Stimulated activated CD4-positive, alpha-beta T cell treated with anti-CD3 and anti-CD28 coated beads, TNF-alpha, amount 100 ng/mL, for 24 hours (primary cell): ENCODE measurements at places on chromosomes 5 and 9.
A peak's percentile ranks its signal among the peaks of the same experiment; 100 is the strongest.

DNA sequence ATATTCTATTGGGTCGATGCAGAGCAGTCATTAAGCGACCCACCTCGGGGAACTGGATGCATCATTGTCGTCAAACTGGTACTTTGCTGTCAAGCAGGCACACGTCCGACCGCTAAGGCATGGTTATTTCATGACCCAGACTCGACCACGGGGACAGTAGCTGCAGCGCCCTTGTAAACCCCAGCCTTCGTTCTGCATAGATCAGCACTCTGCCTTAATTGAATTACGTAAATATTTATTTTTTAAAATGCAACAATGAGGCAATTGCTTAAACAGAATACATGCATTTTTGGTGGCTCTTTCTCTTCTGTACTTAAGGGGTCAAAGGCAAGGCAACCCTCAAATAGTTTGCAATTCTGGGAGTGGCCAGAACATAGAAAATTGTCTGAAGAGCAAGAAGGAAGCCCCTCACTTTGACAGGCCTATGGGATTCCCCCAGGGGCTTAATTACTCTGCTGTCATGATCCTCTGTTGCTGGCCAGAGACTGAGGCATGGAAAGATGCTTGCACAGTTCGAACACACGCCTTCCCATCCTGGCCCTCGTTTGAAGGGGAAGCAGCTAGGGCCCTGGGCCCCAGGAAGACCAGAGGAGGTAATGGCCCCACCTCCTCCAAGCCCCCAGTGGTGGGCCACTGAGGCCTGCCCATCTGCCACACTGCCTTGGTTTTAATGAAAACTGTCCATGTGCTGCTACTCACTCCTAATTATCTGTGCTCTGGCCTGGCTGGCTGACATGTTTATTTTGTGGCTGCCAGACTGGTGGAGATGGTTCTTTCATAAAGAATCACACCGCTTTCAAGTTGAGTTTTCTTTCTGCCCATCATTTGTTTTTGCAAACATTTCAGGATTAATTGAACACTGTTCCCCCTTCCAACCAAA, 169.7 kb upstream of the MAST4 start:
- no peak for DNase-seq

DNA sequence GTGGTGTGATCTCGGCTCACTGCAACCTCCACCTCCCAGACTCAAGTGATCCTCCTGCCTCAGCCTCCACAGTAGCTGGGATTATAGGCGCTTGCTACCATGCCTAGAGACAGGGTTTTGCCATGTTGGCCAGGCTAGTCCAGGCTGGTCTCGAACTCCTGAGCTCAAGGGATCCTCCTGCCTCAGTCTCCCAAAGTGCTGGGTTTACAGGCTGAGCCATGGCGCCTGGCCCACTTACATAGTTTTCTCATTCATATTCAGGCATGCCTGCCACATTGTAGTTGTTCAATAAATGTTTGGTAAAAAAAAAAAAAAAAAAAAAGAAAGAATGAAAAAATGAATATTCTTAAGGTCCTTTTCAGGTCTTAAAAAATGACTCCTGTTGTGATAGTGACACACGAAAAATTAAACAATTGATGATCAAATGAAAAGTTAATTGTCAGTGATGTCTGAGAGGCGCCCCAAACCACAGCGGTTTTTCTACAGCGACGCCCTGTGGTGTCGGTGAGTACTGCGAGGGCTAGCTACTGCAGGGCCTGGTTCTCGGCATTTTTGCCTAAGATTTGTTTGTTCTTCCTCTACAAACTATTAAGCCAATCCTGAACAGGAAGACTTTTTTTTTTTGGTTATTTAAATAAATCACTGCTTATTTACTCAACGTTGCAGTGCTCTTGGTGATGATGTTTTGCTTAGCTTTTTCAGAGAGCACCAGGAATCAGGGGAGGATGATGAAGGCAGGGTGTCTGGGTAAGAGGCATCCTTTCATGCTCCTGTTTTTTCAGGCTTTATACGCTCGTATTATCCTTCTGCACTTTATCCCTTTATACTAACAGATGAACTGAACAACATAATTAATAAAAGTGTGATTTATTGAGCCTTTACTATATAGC, 67.0 kb upstream of the DPYSL3 start:
- DNase-seq, result peak; percentile 37

DNA sequence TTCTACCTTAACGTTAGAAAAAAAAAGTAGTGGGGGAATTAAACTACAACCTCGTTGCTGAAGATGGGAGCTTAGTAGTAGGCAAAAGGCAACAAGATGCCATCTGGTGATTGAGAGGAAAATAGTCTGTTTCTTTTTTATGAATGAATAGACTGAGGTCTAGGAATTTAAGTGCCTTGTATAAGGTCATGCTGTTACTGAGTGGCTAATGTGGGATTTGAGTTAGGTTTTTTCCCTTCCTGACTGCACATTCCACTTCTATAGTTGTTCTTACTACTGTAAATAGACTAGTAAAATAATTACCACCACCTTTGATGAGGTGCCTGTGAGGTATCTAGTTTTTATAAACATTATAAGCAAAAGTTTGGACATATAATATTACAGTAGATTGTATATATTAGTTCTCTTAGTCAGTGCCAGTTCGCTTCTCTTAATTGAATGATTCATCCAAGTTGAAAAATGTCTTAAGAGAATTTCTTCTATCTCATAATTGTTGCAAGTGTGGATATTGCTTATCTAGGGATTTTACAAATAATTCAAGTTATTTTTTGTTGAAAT, 19.1 kb downstream of the FSD1L start:
- no peak for DNase-seq

DNA sequence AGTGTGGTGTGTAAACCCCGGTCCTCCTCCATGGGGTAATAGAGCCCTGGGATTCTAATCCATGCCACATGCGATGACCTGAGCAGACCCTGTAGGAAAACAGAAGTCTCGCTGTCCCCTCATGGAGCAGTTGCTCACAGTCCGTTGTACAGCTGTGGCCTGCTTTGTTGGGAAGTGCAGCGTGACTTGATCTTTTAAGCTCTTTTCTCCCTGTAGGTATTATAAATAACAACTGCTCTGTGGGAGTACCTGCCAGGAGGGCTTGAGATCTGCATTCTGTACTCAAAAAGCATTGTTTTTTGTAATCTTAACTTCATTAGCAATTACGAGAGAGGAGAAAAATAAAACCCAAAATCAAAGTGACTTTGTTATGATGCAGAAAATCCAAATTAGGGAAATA, 17.3 kb downstream of the MEGF10 start:
- no peak for DNase-seq

DNA sequence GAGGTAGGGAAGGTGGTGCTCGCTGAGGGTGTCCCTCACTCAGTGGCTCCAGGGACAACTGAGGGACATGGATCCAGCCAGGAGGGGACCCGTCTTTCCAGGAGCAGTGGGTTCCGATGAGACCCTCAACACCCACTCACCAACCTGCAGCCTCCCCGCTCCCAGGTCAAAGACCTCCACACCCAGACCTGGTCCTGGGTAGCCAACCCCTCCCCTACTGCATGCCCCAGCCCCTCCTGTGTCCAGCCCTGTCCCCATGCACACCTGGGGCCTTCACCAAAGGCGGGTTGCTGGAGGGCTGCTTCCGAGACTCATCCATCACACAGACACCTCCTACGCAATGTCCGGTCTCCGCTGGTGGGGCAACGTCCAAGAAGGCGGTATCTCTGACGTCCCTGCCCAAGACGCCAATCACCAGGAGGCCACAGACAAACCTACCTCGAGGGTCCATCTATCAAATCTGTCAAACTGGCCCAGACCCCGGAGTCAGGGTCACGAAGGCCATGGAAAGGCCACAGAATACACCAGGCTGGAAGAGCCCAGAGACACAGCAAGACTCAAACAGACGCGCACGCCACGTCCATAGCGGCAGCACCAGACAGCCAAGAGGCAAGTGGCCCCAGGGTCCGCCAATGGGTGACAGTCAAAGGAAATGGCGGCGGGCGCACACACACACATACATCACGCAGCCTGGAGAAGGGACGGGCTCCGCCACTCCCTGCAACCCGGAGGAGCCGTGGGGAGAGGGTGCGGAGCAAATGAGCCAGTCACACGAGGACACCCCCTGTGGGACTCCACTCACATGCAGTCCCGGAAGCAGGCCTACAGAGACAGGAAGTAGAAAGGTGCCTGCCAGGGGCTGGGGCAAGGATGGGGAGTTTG, 10.8 kb downstream of the NACC2 start:
- DNase-seq, result no peak

GRCh38 chr9:136138566-136138965, 19.9 kb upstream of the TMEM250 start:
- DNase-seq, result no peak

DNA sequence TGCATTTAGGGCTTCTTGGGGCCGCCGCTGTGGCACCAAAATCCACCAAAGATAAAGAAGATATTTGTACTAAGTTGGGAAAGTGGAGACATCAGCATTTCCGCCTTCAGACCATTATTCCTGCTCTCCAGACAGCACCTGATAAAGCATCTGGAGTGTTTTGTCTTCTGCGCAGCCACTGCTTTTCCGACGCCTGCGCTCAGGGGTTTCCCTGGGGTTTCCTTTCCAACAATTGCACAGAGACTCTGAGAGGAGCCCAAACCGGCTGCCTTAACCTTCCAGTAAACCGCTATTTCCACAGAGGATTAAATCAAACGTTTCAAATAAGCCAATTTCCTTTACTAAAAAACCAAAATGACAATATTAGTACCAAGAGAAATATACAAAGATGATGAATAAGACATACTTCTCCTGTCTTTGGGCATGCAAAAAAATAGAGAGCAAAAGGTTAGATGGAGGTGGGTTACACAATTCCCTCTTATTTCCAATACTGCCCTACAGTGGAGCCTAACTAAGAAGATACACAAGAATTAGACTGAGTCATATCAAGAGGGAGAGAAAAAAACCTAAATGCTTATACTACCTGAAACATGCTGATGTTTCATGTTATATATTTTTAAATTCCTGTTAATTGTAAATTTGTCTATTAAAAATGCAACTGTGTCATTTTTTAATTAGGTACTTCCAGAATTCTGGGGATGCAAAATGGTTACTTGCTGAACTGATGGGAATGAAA, 98.4 kb downstream of the MAPKAP1 start:
- DNase-seq, result no peak

GRCh38 chr5:110032376-110032775, 342.6 kb downstream of the MAN2A1 start:
- DNase-seq, result no peak

GRCh38 chr9:2493529-2493928, 128.1 kb upstream of the VLDLR start:
- DNase-seq, result no peak

- no peak for DNase-seq
Measured at GRCh38 chr5:92023141-92023471, 640.0 kb upstream of the ARRDC3 start.

DNA sequence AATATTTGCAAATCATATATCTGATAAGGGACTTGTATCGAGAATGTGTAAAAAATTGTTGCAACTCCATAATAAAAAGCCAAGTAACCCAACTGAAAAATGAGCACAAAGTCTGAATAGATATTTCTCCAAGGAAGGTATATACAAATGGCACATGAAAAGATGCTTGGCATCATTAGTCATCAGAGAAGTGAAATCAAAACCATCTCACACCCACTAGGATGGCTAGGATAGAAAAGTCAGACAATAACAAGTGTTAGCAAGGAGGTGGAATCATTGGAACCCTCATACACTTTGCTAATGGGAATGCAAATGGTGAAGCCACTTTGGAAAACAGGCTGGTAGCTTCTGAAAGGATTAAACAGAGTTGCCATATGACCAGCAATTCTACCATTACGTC, 182.7 kb downstream of the ERCC6L2 start:
- DNase-seq, result no peak

- DNase-seq, result no peak
Measured at GRCh38 chr5:115577741-115578140, 24.5 kb downstream of the TICAM2 start.

DNA sequence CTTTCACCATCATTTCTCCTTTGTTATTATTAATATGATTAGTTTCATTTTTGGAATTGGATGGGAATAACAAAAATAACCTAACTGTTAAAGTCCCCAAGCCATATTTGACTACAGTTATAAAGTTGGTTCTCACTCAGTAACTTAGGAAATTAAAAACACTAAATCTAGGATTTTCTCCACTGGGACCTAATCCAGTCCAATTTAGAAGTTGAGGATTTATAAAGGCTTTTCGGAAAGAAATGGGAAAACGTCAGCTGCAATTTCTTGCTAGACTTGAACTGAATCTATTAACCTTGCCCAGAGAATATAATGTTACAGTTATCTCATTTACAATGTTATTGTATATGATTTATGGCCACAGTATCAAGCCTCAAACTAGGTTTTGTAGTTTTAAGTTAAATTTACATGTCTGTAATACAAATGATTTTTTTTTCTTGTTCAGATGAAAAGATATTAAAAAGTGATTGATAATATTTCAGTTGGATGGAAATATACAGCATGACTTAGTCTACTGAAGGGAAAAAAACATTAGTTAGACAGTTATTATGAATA, 524.3 kb upstream of the GRAMD2B start:
- no peak for DNase-seq

GRCh38 chr9:68996462-68996861, 17.5 kb downstream of the PRKACG start:
- no peak for DNase-seq

DNA sequence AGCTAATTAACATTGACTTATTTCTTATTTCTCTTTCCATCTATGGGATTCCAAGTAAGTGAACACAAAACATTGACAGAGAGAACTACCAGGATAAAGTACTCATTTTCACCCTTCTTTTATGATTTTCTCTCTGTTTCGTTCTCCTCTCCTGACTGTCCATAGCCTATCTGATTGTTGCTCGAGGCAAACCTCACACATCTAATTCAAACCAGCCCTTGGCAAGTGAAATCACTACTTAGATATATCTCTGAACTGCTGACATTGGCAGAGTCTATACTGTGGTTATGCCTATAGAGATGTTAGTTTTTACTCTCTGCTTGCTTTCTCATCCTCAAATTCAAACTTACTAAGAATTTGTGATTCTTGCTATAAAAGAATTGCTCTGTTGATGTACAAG, 248.8 kb downstream of the ISL1 start:
- no peak for DNase-seq

- no peak for DNase-seq
Measured at GRCh38 chr5:139561655-139562451, 714 bp downstream of the UBE2D2 start.

- no peak for DNase-seq
Measured at GRCh38 chr9:118305331-118305730, 601.1 kb downstream of the TLR4 start.

DNA sequence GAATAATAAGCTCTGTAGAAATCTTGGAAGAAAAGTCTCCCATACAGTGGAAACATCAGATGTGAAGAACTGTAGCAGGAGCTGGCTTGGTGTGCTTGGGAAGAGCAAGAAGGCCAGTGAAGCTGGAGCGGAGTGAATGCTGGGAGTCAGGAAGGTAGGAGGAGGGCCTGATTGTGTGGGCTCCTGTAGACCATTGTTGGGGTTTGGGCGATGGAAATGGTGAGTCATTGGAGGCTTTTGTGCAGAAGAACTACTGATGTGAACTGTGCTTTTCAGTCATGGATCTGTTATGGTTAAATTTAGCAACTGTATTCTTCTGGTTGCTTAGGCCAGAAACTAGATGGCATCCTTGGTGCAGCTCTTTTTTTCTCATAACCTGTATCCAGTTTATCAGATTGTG, 2.3 kb downstream of the ICE1 start:
- DNase-seq, result no peak

- no peak for DNase-seq
Measured at GRCh38 chr5:13972029-13972428, 27.5 kb upstream of the DNAH5 start.

GRCh38 chr9:33106827-33107621, 30.6 kb upstream of the SMU1 start:
- no peak for DNase-seq
